NCI-H146 (cell line): ENCODE measurements at places on chromosomes 4 and X.

DNA sequence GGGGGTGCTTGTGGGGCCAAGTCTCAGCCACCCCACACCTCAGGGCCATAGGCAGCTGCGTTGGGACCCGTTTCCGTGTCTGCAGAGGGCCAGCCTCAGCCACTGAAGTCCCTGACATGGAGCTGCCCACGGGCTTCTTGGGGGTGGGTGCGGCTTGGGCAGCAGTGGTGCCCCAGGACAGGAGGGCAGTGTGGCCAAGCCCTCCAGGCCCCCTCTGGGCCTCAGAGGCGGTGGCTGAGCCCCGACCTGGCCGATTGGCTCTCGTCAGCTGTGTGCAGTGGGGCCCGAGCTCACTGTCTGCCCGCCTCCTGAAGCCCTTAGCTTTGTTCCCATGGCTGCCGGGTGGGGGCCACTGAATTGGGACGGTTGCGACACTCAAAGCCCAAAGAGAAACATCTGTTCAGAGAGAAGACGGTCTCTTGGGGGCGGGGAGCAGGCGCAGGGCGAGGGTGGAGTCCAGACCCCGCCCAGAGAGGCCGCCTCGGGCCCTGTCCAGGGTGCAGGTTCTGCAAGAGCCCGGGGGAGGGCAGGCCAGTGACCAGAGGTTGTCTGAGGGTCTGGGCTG is 9.1 kb downstream of the FGFR3 start:
- no peak for DNase-seq

DNA sequence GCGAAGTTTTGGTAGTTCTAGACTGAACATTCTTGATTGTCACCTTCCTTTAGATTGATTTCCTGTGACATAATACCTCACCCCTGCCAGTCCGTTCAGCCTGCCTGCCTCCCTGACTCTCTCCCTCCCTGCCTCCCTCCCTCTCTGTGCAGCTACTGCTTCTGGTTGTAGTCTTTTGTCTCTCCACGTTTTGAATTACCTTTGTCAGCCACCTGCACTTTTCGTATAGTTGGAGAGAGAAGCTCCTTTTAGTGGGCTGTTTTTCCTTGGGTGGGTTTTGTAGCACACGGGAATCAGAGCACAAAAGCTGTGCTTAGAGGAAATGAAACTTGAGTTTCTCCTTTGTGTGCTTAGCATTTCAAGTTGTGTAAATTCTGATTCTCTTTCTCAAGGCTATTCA is 32.6 kb upstream of the MSMO1 start:
- peak; percentile 1 for DNase-seq

DNA sequence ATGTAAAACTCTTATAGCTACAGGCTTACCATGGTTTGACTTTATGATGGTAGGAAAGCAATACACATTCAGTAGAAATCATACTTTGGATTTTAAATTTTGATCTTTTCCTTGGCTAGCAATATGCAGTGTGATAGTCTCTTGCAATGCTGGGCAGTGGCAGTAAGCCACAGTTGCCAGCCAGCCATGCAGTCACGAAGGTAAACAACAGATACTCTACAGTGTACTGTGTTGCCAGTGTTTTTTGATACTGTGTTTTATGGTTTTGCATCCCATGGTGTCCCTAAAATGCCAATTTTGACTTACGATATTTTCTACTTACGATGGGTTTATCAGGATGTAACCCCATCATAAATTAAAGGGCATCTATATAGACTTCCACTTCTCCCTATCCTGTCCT is 24.8 kb upstream of the KLF3 start:
- DNase-seq, result no peak

DNA sequence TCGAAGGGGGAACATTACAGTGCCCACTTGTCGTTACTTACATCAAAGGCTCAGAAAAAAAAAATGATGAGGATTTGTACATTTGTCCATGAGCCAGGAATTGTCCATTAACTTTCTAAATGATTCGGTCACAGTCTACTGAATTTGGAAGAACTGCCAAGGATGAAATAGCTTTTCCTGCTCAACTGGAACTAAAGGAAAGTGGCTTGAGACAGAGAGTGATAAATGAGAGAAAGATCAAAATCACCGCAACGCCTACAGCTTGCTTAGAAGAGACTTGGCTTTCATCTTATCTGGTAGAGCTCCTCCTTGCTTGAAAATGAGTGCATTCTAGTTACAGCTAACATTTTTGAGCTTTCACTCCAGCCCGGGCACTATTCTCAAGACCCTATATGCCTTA is 55.5 kb upstream of the ADGRG2 start:
- no peak for DNase-seq

- peak; percentile 94 for DNase-seq
Observed at GRCh38 chr4:31089815-31090214, 369.6 kb downstream of the PCDH7 start.

DNA sequence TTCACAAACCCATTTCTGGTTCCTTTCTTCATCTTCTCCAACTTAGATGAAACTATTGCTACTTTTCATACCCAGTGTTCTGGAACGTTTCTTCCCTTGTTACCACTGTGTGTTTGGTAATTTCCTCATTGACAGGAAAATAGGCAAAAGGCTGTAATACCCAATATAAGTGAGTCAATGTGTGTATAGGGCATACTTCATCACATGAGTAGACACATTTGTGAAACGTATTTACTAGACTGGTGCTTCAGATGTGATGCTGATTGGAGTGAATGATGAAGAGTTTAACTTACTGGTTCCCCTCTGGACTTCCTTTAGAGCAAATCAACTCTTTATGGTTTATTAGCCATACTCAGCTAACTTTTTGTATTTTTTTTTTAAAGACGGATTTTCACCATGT is 195.1 kb upstream of the ATP6AP2 start:
- DNase-seq, result no peak

GRCh38 chr4:52939739-52940138 is 77.6 kb downstream of the RASL11B start:
- DNase-seq, result peak; percentile 12
